A549 treated with RU486 at 1 μM for 4 hours (cell line): ENCODE measurements at places on chromosomes 1 and 21. TPM values are rescaled to one million over a fixed set of nuclear protein-coding genes. Genes with fewer than 3 reads are reported as not detected.

Gene BRDT
- total RNA-seq = not detected in 5 replicates

Gene EFNA3
- 3.0 to 5.4 TPM (median 3.9 TPM) in 5 replicates for total RNA-seq

Gene B3GALT6
- 11.0 to 22.5 TPM (median 21.8 TPM) in 5 replicates for total RNA-seq

Gene CELA3B
- not detected in 5 replicates for total RNA-seq

Gene AKR7A3
- total RNA-seq = 0.08 to 0.24 TPM (median 0.15 TPM) in 4 of 5 replicates, not detected in the other

Gene AMY1B
- not detected in 5 replicates for total RNA-seq

Gene SLAMF6
- not detected in 5 replicates for total RNA-seq

Gene CCNL2
- total RNA-seq = 36.2 to 57.5 TPM (median 50.3 TPM) in 5 replicates

Gene ABCG1
- 2.1 to 2.6 TPM (median 2.4 TPM) in 5 replicates for total RNA-seq

Gene NTMT2
- total RNA-seq = not detected in 5 replicates

Gene NBL1
- total RNA-seq = 25.8 to 41.2 TPM (median 32.8 TPM) in 5 replicates

Gene PHLDA3
- total RNA-seq = 92.4 to 183 TPM (median 173 TPM) in 5 replicates

Gene S100A3
- total RNA-seq = 85.7 to 107 TPM (median 98.6 TPM) in 5 replicates

Gene OR10Z1
- not detected in 5 replicates for total RNA-seq

Gene KRTAP13-2
- total RNA-seq = not detected in 5 replicates

Gene OR6P1
- total RNA-seq = not detected in 5 replicates

Gene CD5L
- total RNA-seq = not detected in 5 replicates

Gene FCRL3
- not detected in 5 replicates for total RNA-seq

Gene FMO5
- total RNA-seq = 0.17 to 0.35 TPM (median 0.18 TPM) in 4 of 5 replicates, not detected in the other

Gene ADGRL2
- total RNA-seq = 8.1 to 15.7 TPM (median 13.7 TPM) in 5 replicates

Gene DSCAM
- total RNA-seq = not detected in 5 replicates

Gene RNU5D-1
- not detected in 5 replicates for total RNA-seq

Gene EVI5
- total RNA-seq = 4.5 to 8.5 TPM (median 6.3 TPM) in 5 replicates

Gene RBM11
- not detected in 5 replicates for total RNA-seq

Gene PHF13
- 7.7 to 10.7 TPM (median 9.4 TPM) in 5 replicates for total RNA-seq

Gene TMEM54
- total RNA-seq = 27.6 to 46.9 TPM (median 41.7 TPM) in 5 replicates
